Left hindlimb (tissue), 1 donor: ENCODE measurements at places on chromosomes 12 and 14.

DNA sequence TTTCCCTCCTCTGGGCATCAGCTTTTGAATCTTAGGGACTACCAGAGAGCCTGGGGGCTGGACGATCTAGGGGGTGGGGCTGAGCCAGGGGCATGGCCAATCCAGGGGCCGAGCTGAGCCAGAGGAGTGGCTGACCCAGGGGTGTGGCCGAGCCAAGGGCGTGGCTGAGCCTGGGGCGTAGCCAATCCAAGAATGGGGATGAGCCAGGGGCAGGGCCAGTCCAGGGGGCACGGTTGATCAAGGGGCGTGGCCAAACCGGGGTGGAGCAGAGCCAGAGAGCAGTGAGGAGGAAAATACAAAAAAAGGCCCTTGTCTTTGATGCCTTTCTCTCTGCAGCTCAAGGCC, 219.3 kb upstream of the NOS1 start:
- DNase-seq, result peak; percentile 63

DNA sequence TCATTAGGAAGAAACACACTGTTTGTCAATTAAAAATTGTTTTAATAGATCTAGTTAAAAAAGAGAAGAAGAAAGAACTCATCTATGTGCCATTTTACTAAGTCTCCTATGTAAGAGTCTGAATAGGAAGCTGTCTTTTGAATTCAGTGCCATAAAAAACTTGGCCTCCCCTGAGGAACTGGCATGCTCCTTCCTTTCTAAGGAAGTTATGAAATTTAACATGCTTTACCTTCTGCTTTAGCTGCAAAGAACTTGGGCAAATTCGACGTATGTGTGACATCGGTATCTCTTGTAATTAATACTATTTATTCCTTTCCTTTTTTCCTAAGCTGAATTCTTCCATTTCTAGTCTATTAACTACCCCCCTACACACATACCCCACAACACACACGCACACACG, 12.5 kb downstream of the TM7SF3 start:
- DNase-seq, result no peak

DNA sequence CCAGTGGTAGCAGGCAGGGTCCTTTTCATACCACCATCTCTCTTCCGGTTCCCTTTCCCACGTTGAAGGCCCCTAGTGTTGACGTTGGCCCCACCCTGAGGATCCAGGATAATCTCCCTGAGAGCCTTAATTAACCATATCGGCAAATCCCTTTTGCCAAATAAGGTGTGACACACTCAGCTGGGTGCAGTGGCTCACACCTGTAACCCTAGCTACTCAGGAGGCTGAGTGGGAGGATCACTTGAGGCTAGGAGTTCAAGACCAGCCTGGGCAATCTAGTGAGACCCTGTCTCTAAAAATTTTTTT, 2.8 kb upstream of the TMEM119 start:
- DNase-seq, result no peak

GRCh38 chr12:59429766-59430165, 166.1 kb upstream of the SLC16A7 start:
- no peak for DNase-seq

- no peak for DNase-seq
These were observed 1226.8 kb upstream of the FLRT2 start for GRCh38 chr14:84303140-84303539.

- DNase-seq, result peak; percentile 80
These were observed 4.5 kb downstream of the DHH start for GRCh38 chr12:49089821-49090773.

- no peak for DNase-seq
These were observed 82.5 kb upstream of the HOXC13 start for GRCh38 chr12:53856132-53856531.

- no peak for DNase-seq
These were observed 442.5 kb downstream of the NELL2 start for GRCh38 chr12:44433659-44434058.

GRCh38 chr12:124809878-124810277, 53.8 kb downstream of the SCARB1 start:
- DNase-seq, result no peak

- DNase-seq, result no peak
These were observed 777.4 kb upstream of the TBX3 start for GRCh38 chr12:115461401-115461800.

- DNase-seq, result no peak
These were observed 429.3 kb upstream of the SOX5 start for GRCh38 chr12:24378548-24379407.

GRCh38 chr14:102508410-102508773, 1.2 kb downstream of the ANKRD9 start:
- DNase-seq, result no peak

DNA sequence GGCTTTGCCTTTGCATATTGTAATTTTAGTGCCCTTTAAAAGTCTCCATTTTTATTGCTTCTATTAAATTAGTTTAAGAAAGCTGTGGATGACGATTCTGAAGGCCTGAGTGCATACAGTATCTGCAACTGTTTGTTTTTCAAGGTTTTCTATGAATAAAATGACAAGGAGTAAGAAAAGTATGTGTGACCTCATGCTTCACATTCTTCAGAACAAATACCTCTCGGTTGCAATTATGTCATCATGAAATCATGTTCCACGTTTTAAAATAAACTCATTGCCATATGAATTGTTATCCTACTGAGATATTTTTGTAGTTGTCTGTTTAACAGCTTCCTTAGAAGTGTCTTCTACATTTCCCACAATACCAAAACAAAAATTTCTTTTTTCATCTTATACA, 374.6 kb downstream of the MDGA2 start:
- no peak for DNase-seq

GRCh38 chr12:5026342-5026938, 17.2 kb upstream of the KCNA5 start:
- no peak for DNase-seq

- no peak for DNase-seq
These were observed 303.0 kb downstream of the NUAK1 start for GRCh38 chr12:105835580-105836241.

- DNase-seq, result no peak
These were observed 217.4 kb upstream of the KRR1 start for GRCh38 chr12:75728826-75729225.

DNA sequence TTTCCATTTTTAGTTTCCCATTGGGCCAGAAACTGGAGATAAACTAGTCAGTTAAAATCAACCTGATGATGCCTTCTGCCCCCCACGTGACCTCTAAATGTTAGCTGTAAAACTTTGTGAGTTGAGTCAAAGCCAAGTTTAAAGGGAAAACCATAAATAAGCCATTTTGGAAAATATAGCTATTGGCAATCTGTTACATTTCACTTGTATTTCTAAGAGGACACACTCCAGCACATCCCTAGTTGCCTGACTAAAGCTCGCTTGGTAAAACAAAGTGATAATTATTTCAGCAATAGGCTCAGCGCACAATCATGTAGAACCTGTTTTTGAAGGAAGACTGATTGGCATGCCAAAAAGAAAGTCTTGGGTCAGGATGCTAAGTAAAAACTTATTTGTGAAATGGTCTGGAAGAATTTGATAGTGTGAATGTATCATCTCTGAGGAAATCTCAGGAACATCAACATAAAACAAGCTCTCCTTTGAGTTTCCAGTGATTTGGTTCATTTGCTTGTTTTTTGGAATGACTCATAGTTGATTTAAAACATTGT, 49.2 kb upstream of the AEBP2 start:
- peak; percentile 55 for DNase-seq

DNA sequence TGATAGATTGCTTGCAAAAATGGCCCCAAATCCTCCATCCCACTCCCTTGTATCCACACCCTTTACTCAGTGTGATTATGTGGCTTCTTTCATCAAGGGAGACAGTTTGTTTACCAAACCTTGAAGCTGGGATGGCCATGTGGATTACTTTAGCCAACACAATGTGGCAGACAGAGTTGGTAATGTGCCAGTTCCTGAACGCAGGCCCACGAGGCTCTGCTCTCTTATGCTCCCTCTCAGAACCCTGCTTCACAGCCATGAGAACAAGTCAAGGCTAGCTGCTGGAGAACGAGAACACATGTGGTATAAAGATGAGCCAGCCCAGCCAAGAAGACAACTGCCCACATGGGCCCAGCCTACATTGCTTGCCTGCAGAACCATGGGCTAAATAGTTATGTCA, 162.3 kb downstream of the NDUFA12 start:
- DNase-seq, result no peak

DNA sequence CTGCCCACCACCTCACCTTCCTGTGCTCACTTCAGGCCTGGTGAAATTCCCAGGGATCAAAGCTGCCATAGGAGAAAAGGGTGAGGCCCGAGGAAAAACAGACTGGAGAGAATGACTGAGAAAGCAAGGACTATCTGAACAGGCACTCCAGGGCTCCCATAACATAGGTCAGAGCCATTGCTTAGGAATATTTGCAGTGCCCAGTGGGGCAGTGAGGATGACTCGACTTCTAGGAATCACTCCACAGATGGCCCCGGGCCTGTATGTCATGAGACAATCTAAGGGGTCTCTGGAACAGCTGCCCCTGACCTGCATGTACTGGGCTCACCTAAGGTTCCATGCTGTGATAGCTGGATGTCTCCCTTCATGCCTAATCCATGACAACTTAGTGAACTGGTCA, 51.6 kb downstream of the GPHB5 start:
- no peak for DNase-seq

DNA sequence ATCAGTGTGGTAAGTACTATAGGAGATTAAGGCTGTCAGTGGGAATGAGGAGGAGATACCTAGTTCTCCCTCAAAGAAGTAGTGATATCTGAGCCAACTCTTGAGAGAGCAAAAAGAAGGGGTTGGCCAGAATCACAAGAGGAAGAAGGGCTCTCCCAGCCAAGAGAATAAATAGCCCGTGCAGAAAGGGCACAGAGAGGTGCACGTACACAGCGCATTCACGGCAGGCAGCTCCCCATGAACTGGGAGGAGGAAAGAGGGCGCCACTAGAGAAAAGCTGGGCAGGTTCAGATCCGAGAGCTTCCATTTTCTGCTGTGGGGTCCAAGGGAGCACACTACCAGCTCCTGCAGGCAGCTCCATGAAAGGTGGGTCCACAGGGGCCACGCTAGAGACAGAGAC, 59.9 kb downstream of the PPP2R5E start:
- DNase-seq, result no peak

DNA sequence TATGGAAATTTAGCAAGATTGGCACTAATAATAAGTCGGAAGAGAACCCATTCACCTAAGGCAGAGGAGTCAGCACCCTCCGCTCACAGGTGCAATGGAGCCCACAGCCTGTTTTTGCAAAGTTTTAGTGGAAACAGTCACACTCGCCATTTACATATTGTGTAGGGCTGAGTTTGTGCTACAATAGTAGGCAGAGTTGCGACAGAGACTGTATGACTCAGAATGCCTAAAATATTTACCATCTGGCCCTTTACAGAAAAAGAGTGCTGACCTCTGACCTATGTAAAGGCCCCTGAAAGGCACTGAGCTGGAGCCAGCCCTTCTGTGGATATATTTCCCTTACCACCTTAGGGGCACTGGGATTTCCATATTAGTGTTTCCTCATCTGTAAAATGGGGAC, 79.0 kb downstream of the PRIMA1 start:
- no peak for DNase-seq

DNA sequence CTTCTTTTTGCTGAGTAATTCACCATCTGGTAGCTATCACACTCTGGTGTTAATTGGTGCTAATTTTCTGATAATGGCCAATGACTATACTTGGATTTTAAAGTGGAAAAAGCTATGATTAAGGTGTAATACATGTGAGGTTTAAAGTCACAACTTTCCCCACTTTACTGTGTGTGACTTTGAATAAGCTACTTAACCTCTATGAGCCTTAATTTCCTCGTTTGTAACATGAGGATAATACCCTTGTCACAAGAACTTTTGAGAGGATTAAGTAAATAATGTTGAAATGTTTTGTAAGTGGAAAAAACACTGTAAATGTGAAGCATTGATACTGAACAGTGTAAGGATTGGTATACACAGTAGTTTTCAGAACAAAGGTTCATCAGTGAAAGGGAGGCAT, 65.3 kb downstream of the MSRB3 start:
- no peak for DNase-seq

DNA sequence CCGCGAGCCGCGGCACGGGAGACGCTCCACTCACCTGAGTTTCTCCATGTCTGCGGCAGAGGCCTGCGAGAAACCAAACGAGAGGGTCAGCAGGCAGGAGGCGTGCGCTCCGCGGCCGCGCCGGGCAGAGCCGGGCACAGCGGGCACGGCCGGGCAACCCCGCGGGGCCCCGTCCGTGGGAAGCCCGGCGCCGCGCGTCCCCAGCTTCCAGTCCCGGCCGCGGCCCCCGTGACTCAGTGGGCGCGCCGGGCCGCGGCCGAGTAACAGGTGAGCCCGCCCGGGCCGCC, 19.4 kb downstream of the BEGAIN start:
- DNase-seq, result no peak

GRCh38 chr12:1814266-1814665, 6.1 kb upstream of the LRTM2 start:
- no peak for DNase-seq

DNA sequence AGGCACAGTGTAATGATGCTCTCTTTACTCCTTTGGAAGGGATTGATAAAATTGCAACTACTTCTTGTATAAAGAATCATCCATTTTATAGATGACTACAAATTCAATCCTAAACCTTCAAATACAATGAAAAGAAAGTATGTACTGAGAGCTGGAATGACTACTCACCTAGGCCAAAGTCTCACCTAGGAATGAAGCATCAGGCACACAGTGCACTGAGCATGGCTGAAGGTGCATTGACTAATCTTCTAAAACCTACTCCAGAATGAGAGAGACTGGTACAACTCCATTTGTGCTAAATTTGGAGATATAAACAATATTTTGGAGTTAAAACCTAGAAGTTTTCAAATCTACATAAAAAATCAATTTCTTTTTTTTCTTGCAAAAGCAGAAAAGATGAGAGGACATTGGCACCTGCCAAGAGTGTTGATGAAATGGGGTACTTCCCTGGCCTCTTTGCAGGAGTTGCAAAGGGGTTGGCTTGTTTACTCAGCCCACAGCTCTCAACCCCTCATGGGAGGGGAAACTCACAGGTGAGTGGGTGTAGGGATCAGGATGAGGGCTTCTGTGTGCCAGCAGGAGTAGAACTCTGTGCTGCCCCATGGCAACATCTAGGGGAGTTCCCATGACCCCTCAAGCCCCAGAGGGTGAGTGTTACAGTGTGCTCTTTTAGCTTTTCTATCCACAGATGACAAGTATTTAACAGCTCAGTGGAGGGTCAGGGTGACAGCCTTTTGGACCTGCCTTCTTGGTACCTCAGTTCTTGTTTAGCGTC, 31.3 kb downstream of the CLECL1 start:
- no peak for DNase-seq
